ENCODE measurements at places on chromosomes 6 and 20.

DNA sequence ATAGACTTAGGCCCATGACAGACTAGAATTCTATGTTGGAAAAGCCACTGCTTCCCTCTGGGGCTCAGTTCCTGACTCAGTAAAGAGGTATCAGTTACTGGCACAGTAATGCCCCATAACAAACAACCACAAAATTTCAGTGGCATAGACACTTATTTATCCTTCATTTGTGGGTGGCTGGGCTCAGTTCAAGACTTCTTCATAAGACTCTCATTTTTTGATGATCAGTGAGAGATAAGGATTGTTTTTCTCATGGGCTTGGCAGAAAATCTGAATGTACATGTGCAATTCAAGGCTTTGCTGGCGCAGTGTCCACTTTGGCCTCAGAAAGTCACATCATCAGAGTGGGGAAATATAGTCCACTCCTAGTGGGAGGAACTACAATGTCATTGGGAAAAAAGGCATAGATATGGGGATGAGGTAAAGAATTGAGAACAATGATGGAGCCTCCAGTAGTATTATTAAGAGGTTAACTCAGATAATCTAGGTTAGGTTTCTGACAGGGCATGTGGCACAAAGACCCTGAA lies 384.6 kb upstream of the FLRT3 start:
- DNase-seq: no peak

DNA sequence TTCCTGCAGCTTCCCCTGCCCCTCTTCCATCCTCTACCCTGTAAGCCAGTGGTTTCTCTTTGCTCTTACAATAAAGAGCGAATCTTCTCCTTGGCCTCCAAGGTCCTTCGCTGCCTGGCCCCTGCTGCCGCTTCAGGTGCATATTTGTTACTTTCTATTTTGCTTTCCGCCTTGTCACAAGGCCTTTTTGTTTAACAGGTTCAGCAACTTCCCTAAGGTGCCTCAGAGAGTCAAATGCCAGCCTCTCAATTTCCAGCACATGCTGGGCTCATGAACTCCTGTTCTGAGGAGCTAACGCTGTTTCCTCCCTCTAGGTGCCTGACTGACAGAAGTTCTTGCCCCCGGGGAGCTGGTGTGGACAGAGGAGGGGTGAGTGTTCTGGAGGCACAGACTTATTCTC lies 42.4 kb upstream of the EPB41L1 start:
- no peak for DNase-seq

- no peak for DNase-seq
Measured at GRCh38 chr6:37503309-37503965, 3.7 kb upstream of the CCDC167 start.

DNA sequence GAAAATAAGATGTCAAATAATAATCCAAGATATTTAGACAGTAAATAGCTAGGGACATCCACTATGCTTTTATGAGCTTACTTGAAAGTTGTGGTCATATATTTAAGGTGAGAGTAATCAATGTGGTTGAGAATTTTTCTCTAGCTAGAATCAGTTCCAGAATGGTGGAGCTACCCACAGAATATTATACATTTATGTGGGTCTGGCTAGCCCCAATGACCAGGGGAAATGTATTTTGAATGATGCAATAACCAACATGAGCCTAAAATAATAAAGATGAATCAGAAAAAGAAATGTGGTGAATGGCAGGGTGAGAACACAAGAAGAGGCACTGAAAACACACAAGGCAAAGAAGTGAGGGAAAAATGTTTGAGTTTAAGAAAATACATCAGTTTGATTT lies 325.7 kb downstream of the TBC1D32 start:
- no peak for DNase-seq

- no peak for DNase-seq
Measured at GRCh38 chr6:113039005-113039404, 691.9 kb downstream of the RFPL4B start.

GRCh38 chr6:41560431-41561192 lies 14.4 kb downstream of the FOXP4 start:
- DNase-seq: peak; percentile 86

DNA sequence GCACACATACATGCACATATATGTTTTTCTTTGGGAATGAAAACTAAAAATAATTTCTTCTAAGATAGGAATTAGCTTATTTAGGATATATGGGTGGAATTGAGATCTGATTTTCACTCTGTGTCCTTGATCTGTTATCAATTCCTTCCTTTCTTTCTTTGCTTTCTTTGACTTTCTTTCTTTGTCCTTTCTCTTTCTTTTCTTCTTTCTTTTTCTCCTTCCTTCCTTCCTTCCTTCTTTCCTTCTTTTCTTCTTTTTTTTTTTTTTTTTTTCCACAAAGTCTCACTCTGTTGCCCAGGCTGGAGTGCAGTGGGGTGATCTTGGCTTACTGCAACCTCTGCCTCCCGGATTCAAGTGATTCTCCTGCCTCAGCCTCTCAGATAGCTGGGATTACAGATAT lies 28.1 kb downstream of the PCMT1 start:
- no peak for DNase-seq

GRCh38 chr6:152716322-152716721 lies 18.6 kb downstream of the MYCT1 start:
- DNase-seq: no peak
